ENCODE measurements at places on chromosomes 11 and 22. TPM values are rescaled to one million over a fixed set of nuclear protein-coding genes. Genes with fewer than 3 reads are reported as not detected.

B3GAT1 gene
- total RNA-seq, result not detected

TMPRSS6 gene
- total RNA-seq, result not detected

CCDC34 gene
- 14.5 TPM for total RNA-seq

DNA sequence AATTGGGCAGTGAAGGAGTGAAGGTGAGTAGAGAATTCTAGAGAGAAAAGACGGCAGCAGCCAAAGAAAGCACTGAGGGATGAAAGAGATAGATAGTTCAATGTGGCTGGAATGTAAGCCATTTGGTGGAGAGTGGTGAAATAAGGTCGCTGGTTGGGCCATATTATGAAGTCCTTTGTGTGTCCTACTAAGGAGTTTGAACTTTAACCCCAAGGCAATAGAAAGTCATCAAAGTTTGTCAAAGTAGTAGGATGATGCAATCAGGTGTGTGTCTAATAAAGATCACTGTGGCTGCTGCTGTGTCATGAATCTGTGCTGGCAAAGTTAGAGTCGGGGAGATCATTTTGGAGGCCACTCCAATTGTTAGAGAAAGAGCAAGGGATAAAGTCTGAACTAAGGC, 18.7 kb downstream of the RNF121 start:
- DNase-seq, result no peak

- DNase-seq, result no peak
These were observed 4.7 kb downstream of the LRRC10B start for GRCh38 chr11:61513143-61513765.

DNA sequence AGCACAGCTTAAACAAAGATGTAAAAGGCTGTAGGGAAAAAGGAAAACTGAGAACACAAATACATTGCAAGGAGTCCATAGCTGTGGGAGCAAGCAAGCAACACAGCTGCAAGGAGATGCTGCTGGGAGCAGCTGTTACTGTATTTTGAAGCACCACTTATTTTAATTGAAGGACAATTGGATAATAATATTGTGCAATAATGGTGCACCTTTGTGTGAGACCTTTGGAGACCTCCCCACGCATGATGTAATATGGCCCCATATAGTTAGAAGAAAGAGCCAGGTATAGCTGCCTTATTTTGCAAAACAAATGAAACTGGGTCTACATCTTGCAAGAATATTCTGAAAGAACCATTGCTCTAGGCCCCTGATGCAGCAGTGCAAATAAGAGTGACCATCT, 191.1 kb upstream of the KIRREL3 start:
- no peak for DNase-seq

DNA sequence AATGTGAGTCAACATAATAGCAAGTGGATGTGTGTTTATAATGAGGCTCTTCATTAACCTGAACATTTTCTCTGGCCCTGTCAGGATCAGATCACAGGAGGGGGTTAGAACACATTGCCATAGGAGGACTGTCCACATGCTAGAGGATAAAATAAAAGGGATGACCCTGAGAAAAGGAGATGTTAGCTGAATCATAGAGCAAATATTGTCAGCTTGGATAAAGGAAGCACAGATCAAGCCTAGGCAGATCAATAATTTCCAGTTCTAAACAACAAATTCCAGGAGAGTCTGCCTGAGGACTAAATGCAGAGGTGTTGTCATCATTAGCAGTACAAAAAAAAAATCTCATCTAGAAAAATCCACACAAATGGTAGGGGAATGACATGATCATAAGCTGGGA, 337.9 kb downstream of the LRRC4C start:
- DNase-seq, result no peak

DNA sequence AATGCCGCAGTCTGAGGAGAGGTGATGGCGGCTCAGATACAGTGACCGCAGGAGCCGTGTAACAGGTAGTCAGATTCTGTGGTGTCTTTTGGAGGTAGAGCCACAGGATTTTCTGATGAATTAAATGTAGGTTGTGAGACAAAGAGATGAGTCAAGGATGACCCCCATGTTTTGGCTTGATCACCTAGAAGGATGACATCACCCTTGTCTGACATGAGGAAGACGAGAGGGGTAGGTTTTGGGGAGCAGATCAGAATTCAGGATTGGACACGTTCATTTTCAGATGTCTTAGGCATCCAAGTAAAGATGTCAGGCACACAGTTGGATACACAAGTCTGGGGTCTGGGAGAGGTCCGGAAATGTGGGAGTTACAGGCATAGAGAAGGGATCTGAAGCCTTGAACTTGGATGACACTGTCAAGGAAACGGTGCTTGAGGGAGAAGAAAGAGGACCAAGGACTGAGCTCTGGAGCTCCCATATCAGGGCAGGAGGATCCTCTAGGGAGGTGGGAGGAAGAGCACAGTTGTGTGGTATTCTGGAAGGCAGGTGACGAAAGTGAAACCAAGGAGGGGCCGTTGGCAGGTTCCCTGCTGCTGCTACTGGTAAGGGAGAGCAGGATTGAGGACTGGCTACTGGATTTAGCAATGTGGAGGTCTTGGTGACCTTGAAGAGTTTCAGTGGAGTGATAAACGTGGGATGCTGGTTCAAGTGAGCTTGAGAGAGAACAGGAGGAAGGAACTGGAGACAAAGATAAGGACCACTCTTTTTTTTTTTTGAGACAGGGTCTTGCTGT, 12.6 kb upstream of the GDPD5 start:
- no peak for DNase-seq
